ENCODE measurements at places on chromosomes 11 and 22.

DNA sequence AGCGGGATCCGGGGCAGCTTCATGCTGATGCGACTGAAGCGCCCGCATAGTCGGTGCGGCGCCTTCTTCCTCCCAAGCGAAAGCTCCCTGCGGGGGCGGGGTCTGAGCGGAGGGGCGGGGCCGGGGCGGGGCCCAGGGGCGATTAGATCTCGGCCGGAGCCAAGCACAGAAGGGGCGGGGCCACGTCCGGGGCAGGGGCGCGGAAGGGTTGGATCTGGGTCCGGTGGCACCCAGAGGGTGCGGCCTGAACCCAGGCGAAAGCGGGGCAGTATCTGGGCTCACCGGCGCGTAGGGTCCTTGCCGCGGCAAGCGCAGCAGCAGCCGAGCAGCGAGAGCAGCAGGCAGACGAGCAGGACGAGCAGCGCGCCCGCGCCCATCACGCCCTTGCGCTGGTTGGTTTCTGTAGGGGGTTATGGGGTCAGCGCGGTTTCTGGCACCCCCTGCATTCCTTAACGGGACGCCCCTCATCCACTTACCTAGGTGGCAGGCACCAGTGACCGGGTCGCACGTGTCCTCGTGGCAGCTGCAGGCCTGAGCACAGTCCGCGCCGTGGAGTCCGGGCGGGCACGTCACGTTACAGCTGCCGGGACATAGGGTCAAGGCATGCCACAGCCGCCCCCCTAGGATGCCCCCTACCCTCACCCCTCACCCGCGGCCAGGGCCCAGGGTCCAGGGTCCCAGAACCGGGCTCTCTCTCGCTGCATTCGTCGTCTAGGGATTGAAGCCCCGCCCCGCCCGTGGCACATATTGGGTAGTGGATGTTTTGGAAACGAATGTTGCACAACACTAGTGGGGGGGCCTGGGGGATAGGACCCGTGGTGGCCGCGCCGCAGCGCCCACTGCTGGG, 8.1 kb downstream of the SCARF2 start:
- peak; percentile 82 for DNase-seq

DNA sequence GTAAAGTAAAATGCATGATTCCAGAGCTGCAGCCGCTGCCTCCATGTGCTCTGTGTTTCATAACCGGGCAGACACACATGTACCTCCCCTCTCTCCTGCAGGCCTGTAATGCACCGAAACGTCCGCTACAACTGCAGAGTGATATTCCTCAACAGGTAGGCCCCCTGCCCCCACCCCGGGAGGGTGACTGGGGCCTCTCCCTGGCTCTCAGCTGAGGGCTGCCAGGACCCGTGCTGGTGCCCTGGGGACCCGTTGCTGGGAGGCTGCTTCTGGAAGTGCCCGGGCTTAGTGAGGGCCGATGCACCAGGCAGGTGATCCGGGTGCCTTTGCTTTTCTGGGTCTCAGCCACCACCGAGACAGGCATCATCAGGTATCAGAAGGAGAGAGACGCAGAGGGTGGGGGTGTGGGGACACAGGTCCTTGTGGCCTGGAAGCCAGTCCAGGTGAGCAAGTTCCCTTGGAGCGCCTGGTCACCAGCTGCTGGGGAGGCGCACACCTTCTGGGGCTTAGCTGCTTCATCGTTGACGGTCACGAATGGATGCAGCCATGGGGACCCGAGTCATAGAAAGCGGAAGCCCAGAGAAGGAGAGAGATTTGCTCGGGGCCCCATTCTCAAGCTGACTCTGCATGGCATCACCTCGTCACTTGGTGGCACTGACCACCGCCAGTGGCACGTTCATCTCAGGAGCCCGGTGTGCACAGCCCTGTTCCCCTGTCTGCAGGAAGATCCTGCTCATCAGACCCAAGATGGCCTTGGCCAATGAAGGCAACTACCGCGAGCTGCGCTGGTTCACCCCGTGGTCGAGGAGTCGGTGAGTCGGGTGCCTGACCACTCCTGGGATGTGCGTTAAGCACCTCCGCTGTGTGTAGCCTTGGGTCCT, 10.6 kb downstream of the NADSYN1 start:
- no peak for DNase-seq

- DNase-seq = no peak
Measured at GRCh38 chr22:46619240-46619829, 851 bp upstream of the GRAMD4 start.

DNA sequence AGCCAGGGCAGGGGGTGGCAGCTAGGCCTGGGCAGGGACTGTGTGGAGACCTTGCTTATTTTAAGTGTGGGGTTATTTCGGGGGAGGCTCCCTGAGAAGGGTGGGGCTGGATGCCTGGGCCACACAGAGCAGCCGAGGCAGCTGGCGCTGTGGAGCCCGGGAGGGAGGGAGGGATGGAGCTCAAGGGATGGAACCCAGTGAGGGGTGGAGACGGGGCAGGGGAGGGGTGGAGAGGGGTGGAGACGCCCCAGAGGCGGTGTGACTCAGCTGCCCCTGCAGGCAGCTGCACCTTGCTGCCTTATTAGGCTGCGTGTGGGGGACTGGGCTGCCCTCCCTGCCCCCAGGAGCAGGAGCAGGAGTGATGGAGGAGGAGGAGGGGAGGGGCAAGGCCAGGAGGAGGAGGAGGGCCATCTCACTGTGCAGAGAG, 9.8 kb upstream of the TSSC4 start:
- DNase-seq = peak; percentile 47

DNA sequence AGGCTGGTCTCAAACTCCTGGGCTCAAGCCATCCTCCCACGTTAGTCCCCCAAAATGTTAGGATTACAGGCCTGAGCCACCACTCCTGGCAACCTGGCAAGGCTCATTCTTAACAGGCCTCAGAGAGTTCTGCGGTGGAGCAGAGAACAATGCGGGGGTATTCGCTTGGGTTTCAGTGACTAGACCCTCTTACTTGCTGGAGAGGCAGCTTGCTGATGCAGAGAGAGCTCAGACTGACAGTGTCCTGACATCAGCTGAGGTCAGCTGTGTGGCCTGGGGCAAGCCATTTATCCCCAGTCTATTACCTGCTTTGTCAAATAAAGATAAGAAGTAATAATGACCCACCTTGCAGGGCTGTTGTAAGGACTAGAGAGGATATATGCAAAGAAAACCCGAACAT, 40.3 kb upstream of the DMC1 start:
- DNase-seq = no peak

DNA sequence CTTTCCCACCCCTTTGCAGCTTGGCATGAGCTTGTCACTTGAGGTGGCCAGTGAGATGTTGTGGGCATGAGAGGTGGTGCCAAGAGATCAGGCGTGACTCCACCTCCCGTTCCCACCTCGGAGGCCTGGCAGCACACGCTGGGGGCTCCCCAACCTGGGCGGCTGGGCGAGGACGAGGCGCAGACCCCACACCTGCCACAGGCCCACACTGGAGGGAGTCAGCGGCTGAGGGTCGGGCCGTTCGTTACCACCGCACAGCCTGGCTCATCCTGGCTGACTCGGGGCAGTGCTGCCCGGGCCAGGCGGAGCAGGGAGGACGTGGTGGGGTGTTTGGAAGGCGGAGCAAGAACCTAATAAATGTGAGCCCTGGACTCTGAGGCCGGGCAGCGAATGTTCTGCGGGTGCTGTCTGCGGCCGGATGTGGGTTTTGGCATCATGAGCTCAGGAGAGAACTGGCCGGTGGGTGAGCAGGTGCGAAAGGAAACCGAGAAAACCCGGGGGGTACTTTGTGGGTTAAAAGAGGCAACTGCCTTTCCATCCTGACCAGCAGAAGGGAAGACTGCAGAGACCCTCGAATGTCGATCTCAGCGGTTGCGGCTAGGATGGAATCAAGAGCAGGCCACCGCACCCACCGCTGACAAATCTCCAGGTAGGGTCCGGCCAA, 10.2 kb upstream of the IFITM3 start:
- DNase-seq = no peak

DNA sequence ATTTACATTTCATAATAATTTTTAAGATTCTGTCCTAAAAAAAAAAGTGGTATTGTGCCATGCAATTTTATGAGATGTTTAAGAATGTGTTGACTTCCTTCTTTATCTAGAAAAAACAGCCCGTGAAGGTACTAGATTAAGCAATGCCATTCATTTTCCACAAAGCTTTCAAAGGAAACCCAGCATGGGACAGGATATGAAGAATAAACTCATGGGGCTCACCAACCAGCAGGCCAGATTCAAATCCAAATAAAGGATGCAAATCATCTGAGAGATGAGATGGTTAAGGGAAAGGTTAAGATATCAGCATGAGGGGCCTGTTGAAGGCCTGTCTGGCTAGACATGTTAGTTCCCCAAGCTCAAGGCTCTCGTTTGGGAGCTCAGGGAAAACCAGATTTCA, 199.1 kb downstream of the SWAP70 start:
- DNase-seq = no peak

DNA sequence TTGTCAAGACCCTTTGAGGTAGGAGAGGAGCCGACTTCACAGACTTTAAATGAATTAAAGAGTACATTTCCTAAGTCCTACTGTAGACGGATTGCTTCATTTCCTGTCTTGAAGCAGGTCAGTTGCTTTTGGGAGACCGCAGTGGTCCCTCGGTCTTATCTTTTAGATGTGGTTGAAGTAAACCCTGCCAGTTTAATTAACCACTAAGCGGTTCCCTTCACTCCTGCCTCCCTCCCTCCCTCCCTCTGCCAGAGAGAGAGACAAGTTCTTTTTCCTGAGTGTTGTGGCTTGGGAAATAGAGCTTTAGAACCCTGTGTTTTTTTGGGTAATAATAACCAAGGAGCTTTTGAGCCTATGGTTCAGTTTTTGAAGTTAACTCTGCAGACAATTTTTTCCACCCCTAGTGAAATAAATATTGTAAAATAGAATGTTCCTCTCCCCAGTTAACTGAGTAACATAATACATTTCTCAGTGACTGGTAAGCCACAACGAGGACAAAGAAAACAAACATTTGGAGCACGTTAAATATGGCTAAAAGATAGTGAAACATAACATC, 147.5 kb downstream of the LDLRAD3 start:
- DNase-seq = peak; percentile 97

DNA sequence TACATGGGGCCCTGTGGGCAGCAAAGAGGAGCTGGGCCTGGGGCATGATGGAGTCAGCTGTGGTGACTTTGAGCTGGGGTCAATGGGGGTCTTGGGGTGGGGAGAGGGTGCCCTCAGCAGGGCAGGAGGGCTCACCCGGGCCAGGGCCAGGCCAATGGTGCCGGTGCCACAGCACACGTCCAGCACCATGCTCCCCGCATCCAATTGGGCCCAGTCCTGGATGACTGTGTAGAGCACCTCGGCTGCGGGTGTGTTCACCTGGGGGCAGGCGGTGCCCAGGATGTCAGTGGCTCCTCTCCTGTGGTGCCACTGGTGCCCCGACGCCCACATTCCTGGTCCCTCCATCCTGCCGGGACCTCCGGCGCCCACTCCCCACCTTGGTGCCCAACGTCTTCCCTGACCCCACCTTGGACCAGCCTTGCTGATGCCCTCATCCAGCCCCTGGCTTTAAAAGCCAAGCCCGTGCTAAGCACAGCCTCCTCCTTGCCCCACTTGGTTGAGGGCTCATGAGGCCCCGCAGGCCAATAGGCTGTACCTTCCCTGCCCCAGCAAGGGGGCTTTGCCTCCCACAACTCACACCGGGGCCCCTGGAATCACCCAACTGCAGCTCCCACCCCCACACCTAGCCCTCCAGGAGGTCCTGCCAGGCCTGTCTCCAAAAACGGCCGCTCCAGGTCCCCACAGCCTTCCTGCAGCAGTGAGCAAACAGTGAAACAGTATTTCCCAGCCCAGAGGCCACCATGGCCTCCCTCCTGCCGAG, 2.2 kb upstream of the RANBP1 start:
- DNase-seq = no peak

DNA sequence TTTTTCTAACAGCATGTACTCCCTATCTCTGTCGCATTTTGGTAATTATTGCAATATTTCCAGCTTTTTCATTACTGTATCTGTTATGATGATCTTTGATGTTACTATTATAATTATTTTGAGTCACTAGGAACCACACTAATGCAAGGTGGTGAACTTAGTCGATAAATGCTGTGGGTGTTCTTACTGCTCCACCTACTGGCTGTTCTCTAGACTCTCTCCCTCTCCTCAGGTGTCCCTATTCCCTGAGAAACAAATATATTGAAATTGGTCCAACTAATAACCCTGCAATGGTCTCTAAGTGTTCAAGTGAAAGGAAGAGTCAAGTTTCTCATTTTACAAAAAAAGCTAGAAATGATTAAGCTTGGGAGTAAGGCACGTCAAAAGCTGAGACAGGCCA, 10.5 kb downstream of the ARL14EP start:
- DNase-seq = peak; percentile 48

- peak; percentile 47 for DNase-seq
Measured at GRCh38 chr11:33324302-33324985, 67.3 kb downstream of the HIPK3 start.

DNA sequence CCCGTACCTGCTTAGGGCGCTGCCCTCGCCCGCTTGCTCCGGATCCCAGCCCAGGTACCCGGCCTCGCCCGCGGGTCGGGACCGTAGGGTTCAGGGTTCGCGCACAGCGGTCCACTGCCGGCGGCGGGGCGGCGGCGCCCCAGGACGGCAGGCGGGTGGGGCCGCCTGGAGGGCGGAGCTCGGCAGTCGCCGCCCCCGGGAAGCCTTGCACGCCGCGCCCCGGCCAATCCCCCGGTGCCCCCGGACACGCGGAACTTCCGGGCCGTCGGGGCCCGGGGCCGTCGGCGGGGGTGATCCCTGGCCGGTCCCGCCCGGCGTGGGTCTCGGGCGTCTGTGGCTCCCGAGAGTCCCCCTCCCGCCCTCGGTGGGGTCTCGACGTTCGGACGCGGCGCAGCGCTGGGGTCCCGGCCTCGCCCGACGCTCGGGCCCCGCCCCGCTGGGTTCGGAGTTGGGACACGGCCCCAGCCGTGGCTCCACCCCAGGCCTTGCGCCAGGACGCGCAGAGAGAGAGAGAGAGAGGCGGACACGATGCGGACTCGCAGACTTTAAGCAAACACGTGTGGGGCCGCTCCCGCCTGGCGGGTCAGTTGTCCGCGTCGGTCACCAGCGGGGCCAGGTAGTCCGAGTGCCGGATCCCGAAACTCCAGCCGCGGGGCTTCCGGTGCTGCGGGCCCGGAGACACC, at the start of gene TYMP:
TYMP (minus strand) TSS at position 116 of the 683 bp plus-strand sequence. CDS start 303 bp downstream, outside the sequence.
- DNase-seq = peak; percentile 86

DNA sequence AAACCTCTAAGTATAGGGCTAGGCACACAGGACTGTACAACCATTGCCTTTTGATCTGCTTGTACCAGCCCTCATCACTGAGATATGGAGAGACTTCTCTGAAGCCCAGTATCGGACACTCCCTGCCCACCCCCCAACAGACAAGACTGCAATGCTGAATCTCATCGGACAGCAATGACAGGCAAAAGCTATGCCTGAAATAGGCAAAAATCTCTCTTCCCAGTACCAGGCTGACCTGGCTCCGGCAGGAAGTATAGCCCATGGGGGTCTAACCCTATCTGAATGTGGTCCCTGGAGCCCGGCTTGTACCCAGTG, 6.5 kb downstream of the RHOG start:
- DNase-seq = no peak

DNA sequence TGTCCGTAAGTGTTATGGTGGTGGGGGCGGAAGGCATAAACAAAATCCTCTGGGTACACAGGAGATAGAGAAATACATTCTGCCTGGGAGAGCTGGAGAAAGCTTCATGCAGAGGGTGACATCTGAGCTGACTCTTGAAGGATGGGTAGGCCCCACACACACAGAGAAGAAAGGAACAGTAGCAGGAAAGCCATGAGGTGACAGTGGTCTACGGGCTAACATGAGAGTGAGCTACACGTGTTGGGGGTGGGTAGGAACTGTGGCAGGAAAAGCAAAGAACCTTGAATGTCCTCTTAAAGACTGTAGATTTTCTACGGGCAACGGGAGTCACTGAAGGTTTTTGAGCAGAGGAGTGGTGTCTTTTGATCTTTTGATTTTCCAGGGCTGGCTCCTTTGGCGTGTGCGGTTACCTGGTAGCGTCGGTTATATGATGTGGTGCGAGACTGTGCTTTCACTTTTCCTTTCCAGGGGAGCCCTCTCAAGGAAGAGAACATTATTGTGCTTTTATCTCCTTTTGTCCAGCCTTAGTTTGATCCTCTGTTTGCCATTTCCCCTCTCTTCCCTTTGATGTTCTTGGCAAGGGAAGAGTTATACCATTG, 39.7 kb downstream of the ADAMTS8 start:
- no peak for DNase-seq
